ENCODE measurements at places on chromosomes 3 and 15.

DNA sequence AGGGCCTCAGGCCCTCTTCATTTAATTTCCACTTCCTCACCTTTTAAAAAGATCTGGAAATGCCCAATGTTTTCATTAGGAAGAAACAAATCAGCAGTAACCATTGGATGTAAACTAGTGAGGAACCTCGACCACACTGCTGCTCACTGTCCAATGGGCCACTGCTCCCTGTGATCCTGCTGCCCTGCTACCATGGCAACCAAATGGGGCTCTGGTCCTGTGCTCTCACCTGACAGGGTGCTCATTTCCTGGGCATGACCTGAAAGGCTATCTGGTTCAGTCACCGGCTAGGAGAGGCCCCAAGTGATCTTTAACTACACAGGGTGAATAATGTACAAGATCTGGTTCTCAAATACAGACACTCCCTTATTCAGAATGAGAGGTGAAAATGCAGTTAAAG lies 54.6 kb downstream of the ARHGEF3 start:
- DNase-seq: no peak

DNA sequence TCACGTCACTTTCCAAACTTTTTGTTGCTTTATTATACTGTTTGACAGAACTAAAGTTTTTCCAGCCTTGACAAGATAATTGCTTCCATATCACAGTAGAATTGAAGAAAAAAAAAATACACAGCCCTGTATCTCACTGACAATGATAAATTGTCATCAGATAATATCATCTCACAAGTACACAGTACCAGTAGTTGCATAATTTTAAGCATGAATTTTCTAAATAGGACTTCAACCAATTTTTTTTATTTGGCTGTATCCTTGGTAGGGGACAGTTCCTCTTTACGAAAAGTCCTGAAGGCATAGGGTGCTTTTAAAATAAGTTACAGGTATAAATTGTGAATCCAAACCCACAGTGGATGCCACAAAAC lies 230.7 kb downstream of the ATP8B4 start:
- no peak for DNase-seq

GRCh38 chr3:27010834-27011233 lies 358.3 kb downstream of the NEK10 start:
- no peak for DNase-seq

DNA sequence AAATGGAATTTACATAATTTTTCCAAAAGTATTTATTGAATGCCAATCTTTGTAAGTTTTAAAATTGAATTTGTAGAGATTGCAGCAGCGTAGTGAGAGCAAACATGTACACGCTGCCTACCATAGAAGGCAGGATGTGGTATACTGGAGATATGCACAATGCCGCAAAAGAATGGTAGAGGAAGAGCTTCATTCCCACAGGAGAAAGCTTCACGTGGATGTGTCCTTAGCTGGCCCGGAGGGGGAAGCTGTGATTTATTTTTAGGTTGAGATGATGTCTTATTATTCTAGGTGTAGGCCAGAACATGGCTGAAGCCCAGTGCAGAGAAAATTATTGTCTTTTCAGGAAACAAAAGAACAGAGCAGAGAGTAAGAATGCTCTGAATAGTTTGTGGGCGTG lies 743.3 kb upstream of the BCHE start:
- no peak for DNase-seq

DNA sequence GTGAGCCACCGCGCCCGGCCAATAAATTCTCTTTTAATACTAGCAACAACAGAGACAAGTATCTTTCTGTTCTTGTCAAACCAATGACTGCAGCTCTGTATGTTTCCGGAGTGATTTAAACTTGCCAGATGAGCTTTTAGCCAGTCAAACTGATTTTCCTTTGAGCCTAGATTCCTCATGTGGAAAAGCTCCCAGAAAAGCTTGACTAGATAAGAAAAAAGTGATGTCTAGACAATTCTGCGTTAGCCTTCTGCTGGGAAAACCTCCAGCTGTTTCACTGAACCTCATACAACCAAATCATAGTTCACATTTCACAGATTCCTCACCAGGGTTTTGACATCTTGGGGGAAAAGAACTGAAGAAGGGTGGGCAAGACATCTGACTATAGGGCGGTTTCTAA lies 78.6 kb downstream of the MAGI1 start:
- DNase-seq: no peak

DNA sequence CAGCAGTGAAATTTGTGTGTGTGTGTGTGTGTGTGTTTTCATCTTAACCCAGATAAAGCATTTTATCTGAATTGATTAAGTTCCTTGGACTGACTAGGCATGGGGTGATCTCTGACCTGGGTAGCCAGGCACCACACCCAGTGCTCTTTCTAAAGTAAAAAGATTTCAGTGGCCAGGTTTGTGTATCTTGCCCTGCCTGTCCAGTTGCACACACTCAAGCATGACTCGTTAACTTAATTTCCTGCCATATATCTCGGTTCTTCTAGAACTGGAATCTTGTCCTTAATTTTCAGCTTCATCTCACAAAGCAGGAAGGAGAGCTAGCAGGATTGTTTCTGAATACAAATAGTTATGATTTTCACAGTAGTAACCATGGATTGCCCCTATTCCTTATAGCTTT lies 17.0 kb downstream of the TM4SF18 start:
- DNase-seq: no peak

- no peak for DNase-seq
Observed at GRCh38 chr15:62365795-62366442, 200.8 kb upstream of the C2CD4B start.

GRCh38 chr15:40355976-40356585 lies 1.9 kb upstream of the DISP2 start:
- no peak for DNase-seq

- no peak for DNase-seq
Observed at GRCh38 chr3:136544532-136544931, 207.6 kb downstream of the STAG1 start.

Measured in anterior cingulate cortex (tissue), 58 donors.